CD14-positive monocyte (primary cell): ENCODE measurements at places on chromosomes 6 and 20.

DNA sequence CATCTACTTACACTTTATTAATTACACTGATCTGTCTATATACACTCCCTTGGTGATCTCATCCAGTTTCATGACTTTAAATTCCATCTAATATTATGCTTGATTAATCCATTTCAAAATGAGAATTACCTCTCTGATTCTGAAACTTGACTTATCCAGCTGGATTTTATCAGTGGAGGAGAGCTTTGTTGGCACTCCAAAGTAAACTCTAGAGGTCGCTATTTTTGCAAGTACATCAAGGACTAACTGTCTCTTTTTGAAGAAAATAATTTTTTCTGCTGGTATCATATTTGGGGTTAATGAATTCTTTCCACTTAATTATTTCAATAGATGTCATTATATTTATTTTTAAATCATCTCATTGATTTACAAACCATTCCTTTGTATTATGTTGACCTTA, 630.3 kb upstream of the MAN1A1 start:
- no peaks in the 10 kb centered on the region for H3K27me3 ChIP-seq
- no peak overlapping the region for H3K27ac ChIP-seq
- H3K4me1 ChIP-seq, result no peaks in the 10 kb centered on the region
- H3K4me3 ChIP-seq, result no peak overlapping the region
- DNase-seq, result no peak

DNA sequence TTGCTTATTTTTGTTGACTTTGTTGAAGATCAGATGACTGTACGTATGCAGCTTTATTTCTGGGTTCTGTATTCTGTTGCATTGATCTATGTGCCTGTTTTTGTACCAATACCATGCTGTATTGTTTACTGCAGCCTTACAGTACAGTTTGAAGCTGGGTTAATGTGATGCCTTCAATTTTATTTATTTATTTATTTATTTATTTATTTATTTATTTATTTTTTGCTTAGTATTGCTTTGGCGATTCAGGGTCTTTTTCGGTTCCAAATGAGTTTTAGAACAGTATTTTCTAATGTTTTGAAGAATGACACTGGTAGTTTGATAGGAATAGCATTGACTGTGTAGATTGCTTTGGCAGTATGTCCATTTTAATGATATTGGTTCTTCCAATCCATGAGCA, 210.3 kb downstream of the EPM2A start:
- H3K36me3 ChIP-seq, result no peaks in the 10 kb centered on the region
- no peaks in the 10 kb centered on the region for H3K4me1 ChIP-seq
- no peak for DNase-seq
- no peaks in the 10 kb centered on the region for H3K27me3 ChIP-seq
- H3K4me3 ChIP-seq, result no peak overlapping the region

DNA sequence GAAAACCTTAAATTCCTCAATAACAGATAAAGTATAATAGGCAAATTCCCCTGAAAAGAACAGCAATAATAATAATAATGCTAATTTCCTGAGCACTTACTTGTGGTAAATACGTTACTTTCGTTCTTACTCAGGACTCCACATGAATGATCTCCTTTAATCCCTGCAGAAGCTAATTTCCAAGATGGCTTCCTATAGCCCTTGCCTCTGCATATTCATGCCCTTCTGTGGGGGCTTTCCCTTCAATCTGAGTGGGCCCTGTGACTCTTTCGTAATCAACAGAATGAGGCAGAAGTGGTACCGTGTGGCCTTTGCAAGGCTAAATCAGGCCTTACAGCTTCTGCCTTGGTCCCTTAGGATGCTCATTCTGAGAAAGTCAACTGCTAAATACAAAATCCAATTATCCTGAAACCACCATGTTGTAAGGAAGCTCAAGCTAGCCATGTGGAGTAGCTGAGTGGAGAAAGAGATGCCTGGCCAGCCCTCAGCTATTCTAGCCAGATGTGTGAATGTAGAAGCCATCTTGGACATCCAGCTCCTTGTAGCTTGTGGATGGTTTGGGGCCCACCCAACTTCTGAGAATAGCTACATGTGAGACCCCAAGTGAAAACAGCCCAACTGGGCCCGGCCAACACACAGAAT, 50.5 kb downstream of the MCUR1 start:
- no peaks in the 10 kb centered on the region for H3K36me3 ChIP-seq
- H3K4me3 ChIP-seq, result no peak overlapping the region
- no peak overlapping the region for H3K27ac ChIP-seq
- no peaks in the 10 kb centered on the region for H3K27me3 ChIP-seq
- peaks cover 57% of the 10 kb centered on the region for H3K4me1 ChIP-seq

- no peaks in the 10 kb centered on the region for H3K27me3 ChIP-seq
- H3K36me3 ChIP-seq, result no peaks in the 10 kb centered on the region
- no peak overlapping the region for H3K4me3 ChIP-seq
- no peak for DNase-seq
- H3K27ac ChIP-seq, result no peak overlapping the region
- H3K4me1 ChIP-seq, result no peaks in the 10 kb centered on the region
Observed at GRCh38 chr6:53811082-53811481, 16.3 kb downstream of the LRRC1 start.

GRCh38 chr6:215335-216034, 76.8 kb upstream of the DUSP22 start:
- DNase-seq, result no peak
- H3K4me3 ChIP-seq, result no peak overlapping the region
- H3K27ac ChIP-seq, result no peak overlapping the region
- H3K36me3 ChIP-seq, result no peaks in the 10 kb centered on the region
